ENCODE measurements at places on chromosomes 7 and 10.

- DNase-seq: no peak
These were observed 385.4 kb upstream of the ANKRD30A start for GRCh38 chr10:36739884-36740445.

GRCh38 chr10:23005150-23005549 lies 77.3 kb downstream of the ARMC3 start:
- DNase-seq: no peak

GRCh38 chr7:20219446-20220292 lies 2.5 kb upstream of the MACC1 start:
- DNase-seq: no peak

- DNase-seq: no peak
These were observed 66.5 kb downstream of the CTNNA3 start for GRCh38 chr10:67629461-67629971.

DNA sequence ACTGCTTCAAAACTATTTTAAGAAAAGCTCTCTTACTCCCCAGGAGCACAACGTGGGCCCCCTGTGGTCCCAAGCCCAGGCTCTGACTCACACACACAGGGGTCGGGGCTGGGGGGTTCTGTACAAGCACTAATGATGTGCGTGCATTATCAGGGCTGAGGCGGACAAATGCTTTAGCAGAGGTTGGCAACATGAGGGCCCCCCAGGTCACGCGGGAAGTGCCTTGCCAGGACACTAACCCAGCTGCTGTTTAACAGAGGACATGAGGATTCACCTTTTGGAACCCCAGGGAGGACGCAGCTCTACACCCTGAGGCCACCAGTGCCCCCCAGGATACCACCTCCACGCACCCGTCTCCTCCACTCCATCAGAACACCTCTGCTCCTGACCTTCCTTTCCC lies 342.8 kb downstream of the DNAJB6 start:
- DNase-seq: no peak

DNA sequence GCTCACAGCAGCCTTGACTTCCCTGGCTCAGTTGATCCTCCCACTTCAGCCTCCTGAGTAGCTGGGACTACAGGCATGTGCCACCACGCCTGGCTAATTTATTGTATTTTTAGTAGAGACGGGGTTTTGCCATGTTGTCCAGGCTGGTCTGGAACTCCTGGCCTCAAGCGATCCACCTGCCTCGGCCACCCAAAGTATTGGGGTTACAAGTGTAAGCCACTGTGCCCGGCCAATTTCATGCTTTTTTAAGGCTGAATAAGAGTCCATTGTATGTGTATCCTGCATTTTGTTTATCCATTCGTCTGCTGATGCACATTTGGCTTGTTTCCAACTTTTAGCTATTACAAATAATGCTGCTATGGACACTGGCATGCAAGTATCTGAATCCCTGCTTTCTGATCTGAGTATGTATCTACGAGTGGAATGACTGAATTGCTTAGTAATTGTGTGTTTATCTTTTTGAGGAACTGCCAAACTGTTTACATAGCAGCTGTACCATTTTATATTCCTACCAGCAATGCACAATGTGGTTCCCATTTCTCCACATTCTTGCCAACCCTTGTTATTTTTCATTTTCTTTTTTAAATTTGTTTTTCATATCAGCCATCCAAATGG lies 37.3 kb upstream of the TPST1 start:
- no peak for DNase-seq

DNA sequence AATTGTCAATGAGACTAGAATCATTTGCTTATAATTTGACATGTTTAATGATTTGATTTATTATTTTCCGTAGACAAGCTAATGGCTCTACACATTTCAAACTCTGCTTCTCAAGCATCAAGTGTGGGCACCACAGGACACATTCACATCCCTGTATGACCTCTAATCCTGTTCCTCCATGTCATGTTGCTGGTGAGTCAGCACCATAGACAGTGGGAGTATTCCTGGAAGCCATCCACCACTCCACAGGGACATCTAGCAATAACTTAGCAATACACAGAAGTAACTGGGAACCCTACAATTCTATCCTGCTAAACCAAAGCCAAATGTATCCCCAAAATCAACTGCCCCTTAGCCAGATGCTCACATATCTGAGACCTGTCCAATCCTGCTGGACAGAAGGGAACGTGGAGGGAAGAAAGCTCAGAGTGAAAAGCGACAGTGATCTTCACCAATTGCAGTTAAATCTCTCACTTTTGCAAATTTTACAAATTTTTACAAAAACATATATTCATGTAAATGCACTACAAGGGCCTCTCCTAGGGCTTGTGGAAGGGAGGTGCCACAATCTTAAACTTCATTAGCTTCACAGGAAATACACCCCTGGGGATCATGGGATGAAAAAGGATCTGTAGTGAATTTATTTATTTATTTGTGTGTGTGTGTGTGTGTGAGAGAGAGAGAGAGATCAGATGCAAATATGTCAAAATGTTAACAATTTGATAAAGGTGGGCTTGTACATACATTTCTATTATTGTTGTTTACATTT lies 126.5 kb downstream of the GFRA1 start:
- no peak for DNase-seq

DNA sequence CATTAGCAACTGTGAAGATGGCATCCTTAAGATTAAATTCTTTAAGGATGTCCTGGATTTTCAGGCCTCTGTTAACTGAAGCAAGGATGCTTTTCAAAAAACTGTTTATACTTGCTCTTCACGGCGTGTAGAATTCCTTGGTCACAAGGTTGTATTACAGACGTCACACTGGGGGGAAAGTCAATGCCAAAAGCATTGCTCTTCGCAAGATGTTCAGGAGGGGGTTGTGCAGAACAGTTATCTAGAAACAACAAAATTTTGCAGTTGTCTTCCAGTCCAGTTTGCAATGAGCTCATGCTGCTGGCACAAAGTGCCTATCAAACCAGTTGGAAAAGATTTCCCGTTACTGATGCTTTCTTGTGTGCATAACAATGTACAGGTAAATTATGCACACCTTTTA lies 8.2 kb upstream of the KIF20B start:
- DNase-seq: no peak

- DNase-seq: no peak
These were observed 717.1 kb upstream of the LRRN3 start for GRCh38 chr7:110373859-110374258.

GRCh38 chr7:21939136-21939857 lies 6.4 kb downstream of the CDCA7L start:
- DNase-seq: no peak

DNA sequence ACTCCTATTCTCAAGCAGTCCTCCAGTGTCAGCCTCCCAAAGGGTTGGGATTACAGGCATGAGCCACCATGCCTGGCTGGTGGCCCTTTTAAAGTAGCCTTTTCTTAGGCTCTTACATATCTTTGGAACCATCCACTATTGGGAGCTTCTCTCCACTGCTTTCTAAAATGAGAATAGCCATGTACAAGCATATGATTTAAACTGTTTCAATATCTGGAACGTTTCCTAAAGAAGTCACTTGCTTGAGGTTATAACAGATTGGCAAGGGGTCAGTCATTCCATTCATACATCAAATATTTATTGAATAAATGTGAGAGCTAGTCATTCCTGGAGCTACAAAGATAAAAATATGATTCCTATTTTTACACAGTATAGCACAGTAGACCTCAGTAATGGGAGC lies 97.4 kb upstream of the LRGUK start:
- DNase-seq: no peak

DNA sequence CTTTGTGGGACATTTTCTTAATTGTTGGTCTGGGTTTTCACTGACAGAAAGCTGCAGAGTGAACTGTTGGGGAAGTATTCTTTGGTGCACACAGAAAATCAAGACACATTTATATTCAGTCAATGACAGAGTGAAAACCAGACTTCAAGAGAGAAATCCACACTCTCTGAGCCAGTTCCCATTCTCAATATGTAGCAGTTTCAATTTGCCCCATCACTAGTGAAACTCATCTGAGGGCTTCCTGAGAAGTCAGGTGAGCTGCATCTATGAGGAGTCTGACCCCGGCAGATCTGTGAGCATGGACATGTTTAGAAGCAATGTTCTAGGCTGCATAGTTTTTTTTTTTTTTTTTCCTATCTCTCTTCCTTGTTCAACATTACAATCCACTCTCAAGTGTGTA lies 163.7 kb upstream of the AHR start:
- no peak for DNase-seq

- no peak for DNase-seq
These were observed 215.1 kb downstream of the PLXNA4 start for GRCh38 chr7:132361146-132361545.

DNA sequence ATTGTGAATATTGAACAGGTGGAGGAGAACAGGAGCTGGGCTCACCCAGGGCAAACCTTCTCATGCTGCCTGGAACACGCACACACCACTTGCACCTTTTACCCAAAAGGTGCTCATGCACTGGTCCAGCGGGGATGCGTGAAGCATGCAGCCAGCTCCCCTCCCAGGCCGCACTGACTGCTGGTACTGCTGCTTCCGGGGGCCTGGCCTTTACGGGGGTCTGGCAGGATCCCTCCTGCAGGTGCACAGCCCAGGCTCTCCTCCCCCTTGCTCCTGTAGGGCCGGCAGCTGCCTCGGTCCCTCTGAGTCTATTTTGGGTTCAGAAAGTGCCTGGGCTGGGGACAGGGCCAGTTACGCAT lies 221.7 kb downstream of the DNAJB6 start:
- no peak for DNase-seq

DNA sequence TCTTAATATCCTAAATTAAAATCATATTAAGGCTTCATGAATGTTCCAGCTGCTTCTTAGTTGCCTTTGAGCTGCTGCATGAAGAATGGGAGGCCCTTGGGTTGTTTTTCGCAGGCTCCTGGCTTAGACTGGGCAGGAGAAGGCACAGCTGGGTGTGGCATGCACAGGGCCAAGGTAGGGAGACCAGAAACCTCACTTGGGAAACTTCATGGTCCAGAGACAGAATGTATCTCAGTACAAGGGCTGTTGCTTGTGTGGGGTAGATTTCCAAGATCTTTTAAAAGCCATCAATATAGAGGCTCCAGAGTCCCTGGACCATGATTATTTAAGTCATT lies 49.9 kb downstream of the BUB3 start:
- no peak for DNase-seq
